ENCODE measurements at places on chromosomes 4 and X.

DNA sequence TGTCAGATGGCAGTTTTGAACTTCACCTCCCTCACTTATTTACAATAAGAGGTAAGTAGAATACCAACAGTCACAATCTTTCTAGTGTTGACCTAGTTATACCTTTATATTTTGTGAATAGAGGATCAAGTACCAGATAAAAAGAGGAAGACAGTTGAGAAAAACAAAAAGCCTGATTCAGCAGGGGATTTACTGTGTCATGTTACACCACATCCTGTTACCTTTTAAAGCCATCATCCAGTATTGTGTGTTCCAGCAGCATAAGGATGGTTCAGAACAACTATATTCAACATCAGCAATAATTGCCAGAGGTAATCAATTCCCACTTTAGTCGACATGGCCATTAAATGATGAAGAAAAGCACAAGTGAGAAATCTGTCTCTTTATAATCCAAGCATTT is 21.3 kb upstream of the CXCL6 start:
- H3K4me1 ChIP-seq, result no peaks in the 10 kb centered on the region
- H3K27me3 ChIP-seq, result no peaks in the 10 kb centered on the region
- no peak overlapping the region for H3K27ac ChIP-seq

DNA sequence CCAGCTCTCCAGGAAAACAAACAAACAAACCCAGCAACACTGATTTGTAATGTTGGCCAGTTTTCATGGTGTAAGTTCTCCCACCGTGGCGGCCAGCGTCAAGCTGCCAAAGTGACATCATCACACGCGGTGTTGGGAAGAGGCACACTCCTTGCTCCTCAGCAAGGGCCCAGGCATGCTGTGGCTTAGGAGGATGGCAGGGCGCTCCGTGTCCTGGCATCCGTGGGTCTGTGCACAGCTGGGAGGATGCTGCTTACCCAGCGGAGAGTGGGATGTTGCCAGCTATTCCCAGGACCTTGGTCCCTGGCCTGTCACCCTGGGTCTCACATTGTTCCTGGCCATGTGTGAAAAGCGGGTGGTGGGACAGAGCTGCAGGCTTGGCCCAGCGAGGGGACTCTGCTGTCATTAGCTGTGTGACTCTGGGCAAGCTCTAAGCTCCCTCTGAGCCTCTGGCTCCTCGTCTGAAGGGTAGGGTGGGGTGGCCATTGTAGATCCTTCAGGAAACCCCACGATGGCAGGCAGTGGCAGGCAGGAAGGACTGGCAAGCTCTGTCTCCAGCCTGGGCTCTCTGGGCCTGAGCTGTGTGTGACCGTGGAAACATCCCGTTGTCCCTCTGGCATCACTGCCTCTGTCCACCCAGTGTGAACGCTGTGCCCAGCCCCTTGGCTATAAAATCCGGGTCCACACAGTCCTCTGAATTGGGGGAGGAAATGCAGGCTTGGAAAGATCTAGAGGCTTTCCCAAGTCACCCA is 10.8 kb downstream of the PSAPL1 start:
- H3K4me1 ChIP-seq, result no peaks in the 10 kb centered on the region
- H3K36me3 ChIP-seq, result no peaks in the 10 kb centered on the region
- H3K27me3 ChIP-seq, result no peaks in the 10 kb centered on the region
- no peak overlapping the region for H3K4me3 ChIP-seq

DNA sequence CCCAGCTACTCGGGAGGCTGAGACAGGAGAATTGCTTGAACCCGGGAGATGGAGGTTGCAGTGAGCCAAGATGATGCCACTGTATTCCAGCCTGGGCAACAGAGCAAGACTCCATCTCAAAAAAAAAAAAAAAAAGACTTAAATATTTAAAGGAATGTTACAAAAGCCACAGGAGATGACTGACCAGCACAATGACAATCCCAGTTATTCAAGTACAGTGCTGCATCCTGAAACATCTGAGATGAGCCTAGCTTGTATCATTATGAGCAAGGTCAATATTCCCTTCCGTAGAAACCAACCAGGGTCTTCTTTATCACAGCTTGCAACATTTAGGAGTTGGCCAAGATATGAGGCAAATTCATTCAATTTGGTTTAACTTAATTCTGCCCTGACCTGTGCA is 38.6 kb downstream of the LNX1 start:
- no peak for DNase-seq
- H3K27me3 ChIP-seq, result no peaks in the 10 kb centered on the region
- no peaks in the 10 kb centered on the region for H3K4me1 ChIP-seq
- H3K4me3 ChIP-seq, result no peak overlapping the region
- no peak overlapping the region for H3K27ac ChIP-seq

DNA sequence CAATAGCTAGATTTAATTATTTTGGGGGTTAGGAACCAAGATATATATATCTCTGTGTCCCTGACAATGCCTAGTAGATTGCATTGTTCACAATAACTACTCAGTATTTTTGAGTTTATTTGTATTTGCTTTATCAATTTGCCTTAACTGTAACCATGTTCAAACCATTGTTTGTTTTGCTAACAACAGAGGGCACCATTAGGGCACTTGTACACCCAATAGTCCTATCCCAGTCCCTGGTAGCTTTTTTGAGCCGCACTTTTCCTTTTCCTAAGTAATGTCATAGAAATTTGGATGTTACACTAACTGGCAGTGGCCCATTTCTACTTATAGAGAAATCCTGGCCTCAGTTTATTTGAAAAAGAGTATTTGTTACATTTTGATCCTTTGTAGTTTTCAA is 575 bp upstream of the KLHL5 start:
- H3K4me3 ChIP-seq, result no peak overlapping the region
- no peak for DNase-seq
- H3K4me1 ChIP-seq, result no peaks in the 10 kb centered on the region
- no peaks in the 10 kb centered on the region for H3K36me3 ChIP-seq
- no peaks in the 10 kb centered on the region for H3K27me3 ChIP-seq
- H3K27ac ChIP-seq, result no peak overlapping the region

DNA sequence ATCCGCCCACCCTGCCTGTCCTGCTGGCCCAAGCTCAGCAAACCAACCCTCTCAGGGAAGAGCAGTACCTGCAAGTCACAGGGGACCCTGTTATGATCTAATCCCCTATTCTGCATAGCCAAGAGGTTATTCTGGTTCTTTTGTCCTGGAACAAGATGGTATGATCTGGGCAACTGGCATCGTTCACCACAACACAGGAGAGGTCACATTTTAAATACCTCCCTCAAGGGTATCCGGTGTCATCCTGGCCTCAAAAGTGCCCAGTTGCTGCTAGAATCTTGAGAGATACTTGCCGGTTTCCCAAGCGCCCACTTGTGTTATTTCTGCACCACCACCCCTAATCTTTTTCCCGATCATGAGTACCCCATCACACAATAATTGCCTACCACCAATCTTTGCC is 497.5 kb downstream of the BCOR start:
- no peak overlapping the region for H3K4me3 ChIP-seq
- H3K27me3 ChIP-seq, result no peaks in the 10 kb centered on the region
- H3K4me1 ChIP-seq, result no peaks in the 10 kb centered on the region

DNA sequence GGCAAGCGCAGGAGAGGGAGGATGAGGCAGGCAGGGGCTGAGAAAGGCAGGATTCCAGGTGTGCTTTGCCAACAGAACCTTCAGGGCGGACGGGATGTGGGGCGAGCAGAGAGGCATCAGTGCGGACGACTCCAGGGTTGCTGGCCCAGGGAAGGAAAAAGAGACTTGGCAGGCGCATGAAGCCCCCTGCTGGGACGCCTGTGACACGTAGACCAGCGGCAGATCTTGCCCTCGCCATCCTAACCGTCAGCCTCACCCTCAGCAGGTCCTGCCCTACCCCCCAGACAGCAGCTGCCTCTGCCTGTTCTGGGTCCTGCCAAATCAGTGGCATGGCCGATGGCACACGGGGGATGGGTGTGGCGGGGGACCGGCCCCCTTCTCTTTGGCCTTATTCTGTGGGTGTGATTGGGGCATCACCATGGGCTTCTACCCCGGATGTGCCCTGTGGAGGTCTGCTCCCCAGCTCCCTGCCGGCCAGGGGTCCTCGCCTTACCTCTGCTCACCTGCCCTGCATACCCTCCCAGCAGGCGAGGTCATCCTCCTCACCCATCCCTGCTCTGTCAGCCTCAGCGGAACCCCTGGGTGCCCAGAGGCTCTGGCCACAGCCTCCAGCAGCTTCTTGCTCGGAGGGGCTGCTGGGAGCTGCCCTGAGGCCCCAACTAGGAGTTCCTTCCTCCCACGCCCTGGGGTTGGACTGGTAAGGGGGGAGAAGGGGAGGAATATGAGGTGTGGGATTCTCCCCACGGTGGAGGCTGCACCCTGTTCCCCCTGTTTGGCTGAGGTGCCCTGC is 2.9 kb upstream of the SH3BP2 start:
- H3K27me3 ChIP-seq, result no peaks in the 10 kb centered on the region
- peaks cover 41% of the 10 kb centered on the region for H3K4me1 ChIP-seq
- no peak overlapping the region for H3K4me3 ChIP-seq
- peak; percentile 44 for DNase-seq
- no peak overlapping the region for H3K27ac ChIP-seq

DNA sequence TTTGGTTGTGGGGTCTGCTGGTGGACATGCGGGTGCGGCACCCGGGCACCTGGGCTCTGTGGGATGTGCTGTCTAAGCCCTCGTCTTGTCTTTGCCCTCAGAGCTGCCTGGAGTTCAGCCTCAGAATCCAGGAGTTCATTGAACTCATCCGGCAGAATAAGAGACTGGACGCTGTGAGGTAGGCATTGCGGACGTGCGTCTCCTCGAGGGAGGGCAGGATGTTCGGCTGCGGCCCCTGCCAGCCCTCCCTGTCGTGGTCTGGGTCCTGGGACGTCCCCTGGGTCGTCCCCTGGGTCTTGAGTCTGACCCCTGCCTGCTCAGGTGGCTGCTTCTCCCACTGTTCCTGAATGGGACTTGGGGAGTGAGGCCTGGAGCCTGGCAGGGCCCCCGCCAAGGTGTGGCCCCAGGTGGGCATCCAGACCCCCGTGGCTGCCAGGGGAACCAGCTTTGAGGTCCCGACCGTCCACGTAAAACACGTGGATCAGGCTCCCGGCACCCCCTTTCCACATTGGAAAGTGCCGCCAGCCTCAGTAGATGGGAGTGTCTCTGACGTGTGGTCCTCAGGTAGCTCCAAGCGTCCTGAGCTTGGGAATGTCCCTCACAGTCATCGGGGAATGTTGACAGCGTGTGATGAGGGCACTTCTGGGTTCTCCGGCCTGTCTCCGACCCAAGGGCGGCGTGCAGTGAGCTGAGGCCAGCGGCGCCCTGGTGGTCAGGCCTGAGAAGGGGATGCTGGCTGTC is 19.3 kb upstream of the UVSSA start:
- no peak overlapping the region for H3K4me3 ChIP-seq
- no peak overlapping the region for H3K27ac ChIP-seq
- no peaks in the 10 kb centered on the region for H3K4me1 ChIP-seq
- H3K27me3 ChIP-seq, result no peaks in the 10 kb centered on the region
- DNase-seq, result no peak

DNA sequence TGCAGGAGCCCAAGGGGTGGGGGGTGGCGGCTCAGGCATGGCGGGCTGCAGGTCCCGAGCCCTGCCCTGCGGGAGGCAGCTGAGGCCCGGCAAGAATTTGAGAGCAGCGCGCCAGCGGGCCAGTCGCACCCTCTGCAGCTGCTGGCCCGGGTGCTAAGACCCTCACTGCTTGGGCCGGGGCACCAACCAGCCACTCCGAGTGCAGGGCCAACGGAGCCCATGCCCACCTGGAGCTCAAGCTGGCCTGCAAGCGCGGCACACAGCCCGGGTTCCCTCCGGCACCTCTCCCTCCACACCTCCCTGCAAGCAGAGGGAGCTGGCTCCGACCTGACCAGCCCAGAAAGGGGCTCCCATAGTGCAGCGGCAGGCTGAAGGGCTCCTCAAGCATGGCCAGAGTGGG is 758.2 kb upstream of the INTU start:
- no peaks in the 10 kb centered on the region for H3K4me1 ChIP-seq
- H3K27ac ChIP-seq, result no peak overlapping the region
- no peaks in the 10 kb centered on the region for H3K36me3 ChIP-seq
- H3K27me3 ChIP-seq, result no peaks in the 10 kb centered on the region

DNA sequence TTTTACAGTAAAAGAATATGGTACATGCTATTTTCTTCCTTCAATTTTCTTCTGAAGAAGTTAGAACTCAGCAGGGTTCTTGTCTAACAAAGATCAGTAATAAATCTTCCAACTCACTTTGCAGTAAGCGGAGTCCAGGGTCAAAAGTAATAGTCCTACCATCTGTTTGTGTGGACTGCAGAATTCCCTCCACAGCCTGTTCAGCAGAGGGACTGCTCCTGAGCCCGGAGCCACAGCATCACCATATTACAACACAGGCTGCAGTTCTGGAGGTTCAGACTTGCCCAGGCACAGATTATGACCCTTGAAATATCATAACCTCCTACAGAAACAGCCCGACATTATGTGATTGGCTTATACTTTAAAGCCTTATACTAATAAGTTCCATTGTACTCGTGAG is 10.3 kb downstream of the FHDC1 start:
- no peak for DNase-seq
- no peaks in the 10 kb centered on the region for H3K36me3 ChIP-seq
- no peaks in the 10 kb centered on the region for H3K27me3 ChIP-seq
- peaks cover 6% of the 10 kb centered on the region for H3K4me1 ChIP-seq
- peak overlapping the region; percentile 44 for H3K27ac ChIP-seq

GRCh38 chr4:30723201-30723955 is 3.2 kb downstream of the PCDH7 start:
- no peaks in the 10 kb centered on the region for H3K4me1 ChIP-seq
- H3K4me3 ChIP-seq, result peak overlapping the region; percentile 53
- no peak overlapping the region for H3K27ac ChIP-seq
- H3K27me3 ChIP-seq, result peaks cover 12% of the 10 kb centered on the region
- no peaks in the 10 kb centered on the region for H3K36me3 ChIP-seq
- DNase-seq, result no peak

- no peaks in the 10 kb centered on the region for H3K27me3 ChIP-seq
- H3K36me3 ChIP-seq, result no peaks in the 10 kb centered on the region
- H3K4me3 ChIP-seq, result no peak overlapping the region
- no peak overlapping the region for H3K27ac ChIP-seq
- no peaks in the 10 kb centered on the region for H3K4me1 ChIP-seq
These were observed 298.4 kb downstream of the ARHGAP10 start for GRCh38 chr4:148030193-148030873.

DNA sequence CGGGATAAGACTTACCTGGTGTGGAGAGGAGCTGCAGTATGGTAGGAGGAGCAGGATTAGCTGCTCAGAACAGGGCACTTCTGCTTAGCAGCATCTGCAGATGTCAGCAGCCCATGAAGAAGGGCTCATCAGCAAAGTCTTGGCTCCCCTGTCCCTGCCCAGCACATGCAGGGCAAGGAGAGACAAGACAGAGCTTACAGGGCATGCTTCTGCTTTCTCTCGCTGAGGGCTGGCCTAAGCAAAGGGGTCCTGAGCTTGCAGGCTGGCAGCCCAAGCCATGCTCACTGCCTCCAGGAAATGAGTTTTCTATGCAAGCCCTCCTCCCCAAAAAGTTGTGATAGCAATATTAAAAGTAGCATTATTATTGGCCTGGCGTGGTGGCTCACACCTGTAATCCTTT is 39.5 kb upstream of the TAPT1 start:
- DNase-seq, result no peak
- H3K4me3 ChIP-seq, result no peak overlapping the region
- H3K36me3 ChIP-seq, result no peaks in the 10 kb centered on the region
- H3K4me1 ChIP-seq, result no peaks in the 10 kb centered on the region
- H3K27me3 ChIP-seq, result no peaks in the 10 kb centered on the region

- no peaks in the 10 kb centered on the region for H3K27me3 ChIP-seq
- no peaks in the 10 kb centered on the region for H3K4me1 ChIP-seq
- H3K36me3 ChIP-seq, result no peaks in the 10 kb centered on the region
These were observed 11.6 kb downstream of the JAKMIP1 start for GRCh38 chr4:6188687-6189305.

GRCh38 chrX:127389900-127390299 is 570.4 kb downstream of the PRR32 start:
- H3K27me3 ChIP-seq, result no peaks in the 10 kb centered on the region
- no peaks in the 10 kb centered on the region for H3K36me3 ChIP-seq
- no peak for DNase-seq
- no peaks in the 10 kb centered on the region for H3K4me1 ChIP-seq
- no peak overlapping the region for H3K4me3 ChIP-seq
- H3K27ac ChIP-seq, result no peak overlapping the region

All from Peyer's patch (tissue), 4 donors.